Stimulated activated naive CD8-positive, alpha-beta T cell treated with anti-CD3 and anti-CD28 coated beads, Interleukin-15, amount 100 ng/mL, for 72 hours (primary cell): ENCODE measurements at places on chromosomes 16 and 17.

GRCh38 chr17:4488989-4489595 is 9.6 kb upstream of the SPNS2 start:
- no peak for DNase-seq

GRCh38 chr17:42608305-42609181 is 631 bp downstream of the RETREG3 start:
- DNase-seq: no peak

GRCh38 chr17:77178563-77178962 is 37.8 kb downstream of the SEC14L1 start:
- DNase-seq: no peak

GRCh38 chr17:71180801-71181385 is 939.9 kb upstream of the SOX9 start:
- no peak for DNase-seq

DNA sequence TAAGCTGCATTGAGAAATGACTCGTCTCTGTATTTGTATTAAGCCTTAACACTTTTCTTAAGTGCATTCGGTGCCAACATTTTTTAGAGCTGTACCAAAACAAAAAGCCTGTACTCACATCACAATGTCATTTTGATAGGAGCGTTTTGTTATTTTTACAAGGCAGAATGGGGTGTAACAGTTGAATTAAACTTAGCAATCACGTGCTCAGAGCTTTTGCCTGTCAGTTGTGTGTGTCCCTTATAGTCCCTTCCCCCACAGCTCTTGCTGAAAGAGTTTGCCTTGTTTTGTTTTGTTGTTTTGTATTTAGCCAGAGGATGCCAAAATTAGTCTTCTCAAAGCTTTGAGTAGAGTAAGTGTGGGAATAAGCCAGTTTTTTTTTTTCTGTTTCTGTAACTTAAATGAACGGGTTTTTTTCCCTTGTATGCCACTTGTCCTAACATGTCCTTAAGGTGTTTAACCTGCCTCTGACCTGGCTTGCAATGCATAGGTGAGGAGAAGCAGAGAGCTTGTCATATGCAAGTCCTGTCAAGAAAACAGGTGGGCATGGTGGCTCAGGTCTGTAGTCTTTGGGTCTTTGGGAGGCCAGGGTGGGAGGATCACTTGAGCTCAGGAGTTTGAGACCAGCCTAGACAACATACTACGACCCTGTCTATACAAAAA is 4.6 kb upstream of the MAPK8IP3 start:
- no peak for DNase-seq
